ENCODE measurements at places on chromosomes 11 and 22.

DNA sequence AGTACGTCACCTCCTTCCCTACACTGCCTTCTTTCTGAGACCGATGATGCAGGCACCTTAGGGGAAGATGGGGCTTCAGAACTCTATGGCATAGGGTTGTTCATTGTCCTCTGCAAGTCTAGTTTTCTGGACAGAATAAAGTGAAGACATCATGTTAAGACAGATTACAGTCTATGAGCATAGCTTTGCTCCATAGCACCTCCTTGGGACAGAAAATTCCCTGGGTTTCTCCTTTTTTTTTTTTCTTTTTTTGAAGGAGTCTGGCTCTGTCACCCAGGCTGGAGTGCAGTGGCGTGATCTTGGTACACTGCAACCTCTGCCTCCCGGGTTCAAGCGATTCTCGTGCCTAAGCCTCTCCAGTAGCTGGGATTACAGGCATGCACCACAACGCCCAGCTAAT, 119.8 kb upstream of the CADM1 start:
- no peak for DNase-seq

DNA sequence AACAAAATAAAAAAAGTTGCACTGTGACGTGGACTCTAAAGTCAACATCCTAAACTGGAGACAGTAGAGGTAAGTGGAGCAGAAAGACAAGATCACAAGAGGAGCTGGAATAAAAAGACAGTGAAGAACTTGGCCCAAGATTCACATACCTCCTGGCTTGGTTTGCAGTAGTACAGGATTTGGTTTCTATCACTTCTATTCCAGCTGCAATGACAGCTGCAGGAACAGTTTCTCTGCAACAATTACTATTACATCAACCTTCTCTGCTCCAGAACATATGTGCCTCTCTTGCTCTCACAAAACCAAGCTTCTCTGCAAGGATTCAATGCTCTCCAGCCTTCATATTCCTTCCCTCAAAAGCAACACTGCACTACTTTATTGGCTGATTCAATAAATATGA, 7.8 kb upstream of the KDM2A start:
- no peak for DNase-seq

DNA sequence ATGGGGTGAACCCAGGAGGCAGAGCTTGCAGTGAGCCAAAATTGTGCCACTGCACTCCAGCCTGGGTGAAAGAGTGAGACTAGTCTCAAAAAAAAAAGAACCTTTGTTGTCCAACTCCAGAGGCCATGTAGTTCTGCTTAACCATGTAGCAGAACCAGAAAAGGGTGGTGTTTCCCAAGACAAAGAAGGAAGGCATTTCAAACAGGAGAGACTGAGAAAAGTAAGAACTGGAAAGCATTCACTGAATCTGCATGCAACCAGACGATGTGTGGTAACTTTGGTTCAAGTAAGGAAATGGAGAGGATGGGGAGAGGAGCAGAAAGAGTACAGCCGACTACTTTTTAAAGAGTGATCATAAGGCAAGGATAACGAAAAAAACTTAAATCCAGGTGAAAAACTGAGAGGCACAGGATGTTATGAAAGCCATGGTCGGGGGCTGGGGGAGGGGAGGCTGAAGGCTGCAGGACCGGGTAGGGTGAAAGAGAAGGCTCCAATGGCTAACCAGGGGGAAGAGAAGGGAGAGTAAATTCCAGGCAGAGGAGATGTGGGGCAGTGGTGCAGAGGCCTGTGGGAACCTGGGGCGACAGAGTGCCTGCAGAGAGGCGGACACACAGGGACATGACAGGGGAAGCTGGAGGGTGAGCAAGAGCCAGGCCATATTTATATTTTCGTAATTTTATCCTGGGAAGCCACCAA, 48.8 kb downstream of the MAPK1 start:
- DNase-seq, result no peak

- peak; percentile 33 for DNase-seq
Measured at GRCh38 chr11:126146454-126147192, 64.8 kb downstream of the RPUSD4 start.

GRCh38 chr11:77672264-77672663, 34.7 kb upstream of the CLNS1A start:
- DNase-seq, result no peak

DNA sequence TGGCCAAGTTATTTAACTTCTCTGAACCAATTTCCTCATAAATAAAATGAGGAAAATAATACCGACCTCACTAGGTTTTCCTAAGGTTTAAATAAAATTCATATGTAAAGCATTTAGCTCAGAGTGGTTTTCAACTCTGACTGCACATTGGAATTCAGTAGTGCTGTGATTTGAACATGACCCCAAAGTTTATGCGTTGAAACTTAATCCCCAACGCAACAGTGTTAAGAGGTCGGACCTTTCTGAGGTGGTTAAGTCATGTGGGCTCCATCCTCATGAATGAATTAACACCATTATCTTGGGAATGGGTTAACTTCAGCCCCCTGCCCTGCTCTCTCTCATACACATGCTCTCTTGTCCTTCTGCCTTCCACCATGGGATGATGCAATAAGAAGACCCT, 322.2 kb downstream of the AASDHPPT start:
- no peak for DNase-seq

DNA sequence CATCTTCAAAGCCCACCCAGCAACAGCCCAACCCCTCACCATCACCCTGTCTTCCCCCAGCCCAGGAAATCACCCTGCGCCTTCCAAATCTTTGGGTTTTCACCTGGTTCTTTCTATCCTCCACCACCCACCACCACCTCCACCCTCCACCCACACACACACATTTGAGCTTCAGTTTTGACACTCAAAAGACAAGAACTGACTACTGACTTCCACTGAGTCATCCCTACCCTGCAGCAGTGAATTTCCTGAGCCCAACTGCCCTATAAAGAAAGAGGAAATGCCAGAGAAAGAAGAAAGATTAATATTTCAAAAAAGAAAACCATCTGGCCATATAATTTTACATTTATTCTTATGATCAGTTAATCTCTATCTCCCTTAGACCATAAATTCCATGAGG, 137.5 kb downstream of the CHST1 start:
- DNase-seq, result no peak

DNA sequence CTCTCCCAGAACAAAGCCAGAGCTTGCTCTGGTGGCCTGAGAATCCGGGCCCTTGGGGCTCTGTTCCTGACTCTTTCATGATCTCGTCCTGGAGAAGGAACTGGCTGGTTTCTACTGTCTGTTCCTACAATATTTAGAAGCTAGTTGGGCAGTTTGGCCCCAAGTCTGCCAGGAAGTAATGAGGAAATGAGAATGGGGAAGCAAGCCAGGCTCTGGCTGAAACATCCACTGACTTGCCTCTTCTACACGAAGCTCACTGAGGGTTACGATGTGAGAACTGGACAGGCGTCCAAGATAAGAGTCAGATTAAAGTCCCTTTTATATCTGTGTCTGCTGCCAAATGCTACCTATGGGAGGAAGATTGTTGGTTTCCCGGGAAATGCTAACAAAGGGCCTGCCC, 110.0 kb upstream of the KIRREL3 start:
- DNase-seq, result no peak

DNA sequence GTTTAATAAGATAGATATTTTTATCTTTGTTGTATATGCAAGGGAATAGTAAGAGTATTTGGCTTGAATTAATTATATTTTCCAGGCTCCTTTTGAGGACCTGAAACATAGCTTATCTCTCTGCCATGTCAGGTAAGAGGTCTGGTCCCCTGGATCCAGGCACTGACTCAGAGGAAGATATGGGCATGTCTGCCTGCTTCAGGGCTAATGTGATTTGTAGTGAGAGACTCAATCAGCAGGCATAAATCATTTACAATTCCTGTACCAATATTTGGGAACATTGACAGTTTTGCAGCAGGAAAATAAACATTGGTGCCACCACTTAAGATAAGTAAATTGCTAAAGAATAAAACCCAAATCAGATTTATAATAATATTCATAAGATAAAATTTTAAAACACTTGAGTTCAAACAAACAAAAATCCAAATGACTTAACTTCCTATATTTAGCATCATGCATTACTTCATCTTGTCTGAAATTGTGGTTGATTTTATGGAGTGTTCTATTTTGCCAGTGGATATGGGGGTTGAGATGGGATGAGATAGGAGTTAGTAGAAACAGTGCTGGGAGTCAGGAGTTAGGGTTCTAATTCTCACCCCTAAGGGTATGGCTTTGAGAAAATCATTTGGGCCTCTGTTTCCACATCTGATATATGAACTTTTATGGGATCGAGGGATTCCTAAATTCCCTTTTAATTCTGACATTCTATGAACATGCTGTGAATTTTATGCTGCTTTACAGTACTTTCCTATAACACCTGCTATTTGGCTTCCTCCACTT, 5.1 kb upstream of the CALCA start:
- no peak for DNase-seq

- DNase-seq, result no peak
Measured at GRCh38 chr22:25148149-25148691, 51.4 kb upstream of the CRYBB3 start.

DNA sequence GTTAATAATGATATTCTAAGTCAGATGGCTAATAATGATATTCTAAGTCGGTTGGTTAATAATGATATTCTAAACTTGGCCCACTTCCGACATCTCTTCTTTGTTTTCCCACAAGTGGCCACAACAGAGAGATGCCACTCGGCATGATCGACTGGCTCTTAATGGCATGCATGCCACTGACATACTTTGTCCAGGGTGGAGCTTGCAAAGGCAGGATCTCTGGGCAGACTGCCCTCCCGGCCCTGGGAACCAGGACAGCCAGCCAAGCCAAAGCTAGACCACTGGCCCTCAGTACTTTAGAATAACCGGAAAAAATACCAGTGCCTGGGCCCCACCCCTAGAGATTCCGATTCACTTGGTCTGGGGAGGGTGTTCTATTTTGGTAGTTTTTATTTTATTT, 78.1 kb downstream of the KIAA1671 start:
- no peak for DNase-seq

DNA sequence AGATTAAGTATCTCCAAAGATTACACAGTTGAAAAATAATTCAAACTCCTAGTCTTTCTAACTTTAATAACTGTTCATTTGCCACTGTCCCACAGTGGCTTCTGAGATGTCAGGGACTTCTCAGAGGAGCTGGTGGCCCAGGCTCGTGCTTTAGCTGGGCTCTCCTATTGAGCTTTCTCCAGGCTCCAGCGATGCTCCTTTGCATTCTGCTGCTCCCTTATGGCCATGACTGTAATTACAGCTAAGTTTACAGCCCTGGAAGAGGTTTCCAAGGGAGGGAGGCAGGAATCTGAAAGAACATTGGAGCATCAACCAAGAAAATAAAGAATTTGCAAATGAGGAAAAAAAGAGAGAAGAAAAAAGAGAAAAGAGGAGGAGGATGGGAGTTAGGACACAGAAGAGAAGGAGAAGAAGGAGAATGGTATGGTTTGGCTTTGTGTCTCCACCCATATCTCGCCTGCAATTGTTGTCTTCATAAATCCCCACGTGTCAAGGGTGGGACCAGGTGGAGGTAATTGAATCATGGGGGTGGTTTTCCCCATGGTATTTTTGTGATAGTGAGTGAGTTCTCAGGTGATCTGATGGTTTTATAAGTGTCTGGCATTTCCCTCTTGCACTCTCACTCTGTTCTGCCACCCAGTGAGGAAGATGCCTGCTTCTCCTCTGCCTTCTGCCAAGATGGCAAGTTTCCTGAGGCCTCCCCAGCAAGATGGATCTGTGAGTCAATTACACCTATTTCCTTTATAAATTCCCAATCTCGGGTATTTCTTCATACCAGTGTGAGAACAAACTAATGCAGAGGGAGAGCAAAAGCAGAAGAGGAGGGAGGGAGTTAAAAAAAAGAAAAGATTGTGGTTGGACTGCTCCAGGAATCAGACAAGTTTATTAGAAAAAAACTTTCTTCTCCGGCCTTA, 857.0 kb downstream of the KCNA4 start:
- no peak for DNase-seq

- DNase-seq, result no peak
Measured at GRCh38 chr11:119179983-119180382, 5.3 kb upstream of the NHERF4 start.

DNA sequence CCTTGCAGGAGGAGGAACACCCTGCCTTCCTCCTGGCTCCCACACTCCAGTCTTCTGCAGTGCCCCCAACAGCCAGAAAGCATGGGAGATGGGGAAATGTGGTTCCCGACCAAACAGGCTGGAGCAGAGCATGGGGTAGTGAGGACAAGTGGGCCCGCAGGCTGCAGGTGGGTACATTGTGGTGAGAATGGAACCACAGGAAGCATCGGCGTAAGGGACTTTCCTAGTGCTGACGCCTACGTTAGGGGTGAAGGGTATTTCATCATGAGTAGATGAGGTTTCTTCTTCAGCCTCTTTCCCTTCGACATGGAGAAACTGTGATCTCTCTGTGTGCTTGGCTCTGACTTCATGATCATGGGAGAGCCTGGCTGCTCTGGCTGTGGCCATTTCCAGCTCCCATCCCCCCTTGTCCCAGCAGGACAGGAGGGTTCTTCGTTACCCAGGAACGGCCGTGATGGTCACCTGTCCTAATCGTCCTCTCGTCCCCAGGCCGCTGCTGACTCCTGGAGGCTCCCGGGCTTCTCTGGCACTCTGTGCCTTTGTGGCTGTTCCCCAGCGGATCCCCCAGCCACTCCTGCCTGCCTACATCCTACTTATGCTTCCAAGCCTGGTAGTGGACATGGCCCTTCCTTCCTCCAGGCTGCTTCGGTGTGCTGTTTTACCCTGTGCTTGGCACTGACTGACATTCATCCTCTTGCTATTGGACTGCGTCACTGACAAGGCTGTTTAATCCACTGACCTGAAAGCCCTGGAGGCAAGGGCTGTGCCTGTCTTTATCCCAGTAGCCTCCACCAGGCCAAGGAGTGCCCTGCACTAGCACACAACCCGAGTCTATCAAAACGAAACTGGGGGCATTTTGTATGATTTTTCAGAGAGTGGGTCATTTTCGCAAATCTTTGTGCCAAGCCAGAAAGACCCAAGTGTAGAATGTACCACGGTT, 65.2 kb upstream of the CECR2 start:
- DNase-seq, result no peak

DNA sequence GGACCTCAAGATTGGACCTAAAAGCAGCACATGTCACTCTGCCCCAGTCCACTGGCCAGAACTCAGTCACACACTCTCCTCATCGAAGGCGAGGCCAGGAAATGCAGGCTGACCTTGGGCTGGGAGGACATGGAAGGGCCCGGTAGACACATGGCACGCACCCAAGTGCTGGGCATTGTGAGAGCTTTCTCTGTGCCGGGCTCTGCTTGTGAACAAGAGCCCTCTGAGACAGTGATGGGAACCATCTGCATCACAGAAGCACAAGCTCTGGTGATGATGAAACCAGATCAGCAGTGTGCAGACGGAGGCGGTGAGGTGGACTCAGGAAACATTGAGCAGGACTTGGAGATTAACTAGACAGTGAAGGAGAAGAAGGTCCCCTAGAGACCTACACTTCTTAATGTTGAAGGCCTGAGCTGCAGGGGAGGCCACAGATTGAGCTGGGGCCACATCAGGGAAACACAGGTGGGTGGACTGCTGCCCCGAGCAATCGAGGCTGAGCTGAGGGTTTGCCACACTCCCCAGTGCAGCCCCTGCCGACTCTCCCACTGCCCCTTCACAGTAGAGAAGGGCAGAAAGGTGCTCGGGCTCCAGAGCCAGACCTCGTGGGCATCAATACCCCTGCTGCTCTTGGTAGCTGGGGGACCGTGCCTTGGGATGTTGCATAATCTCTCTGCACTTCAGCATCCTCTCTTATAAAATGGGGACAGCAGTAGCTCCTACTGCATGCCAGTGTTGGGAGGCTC, 1460.5 kb downstream of the TBC1D22A start:
- no peak for DNase-seq

Data from anterior cingulate cortex (tissue), 58 donors.